ENCODE measurements at places on chromosomes 11 and 22.

DNA sequence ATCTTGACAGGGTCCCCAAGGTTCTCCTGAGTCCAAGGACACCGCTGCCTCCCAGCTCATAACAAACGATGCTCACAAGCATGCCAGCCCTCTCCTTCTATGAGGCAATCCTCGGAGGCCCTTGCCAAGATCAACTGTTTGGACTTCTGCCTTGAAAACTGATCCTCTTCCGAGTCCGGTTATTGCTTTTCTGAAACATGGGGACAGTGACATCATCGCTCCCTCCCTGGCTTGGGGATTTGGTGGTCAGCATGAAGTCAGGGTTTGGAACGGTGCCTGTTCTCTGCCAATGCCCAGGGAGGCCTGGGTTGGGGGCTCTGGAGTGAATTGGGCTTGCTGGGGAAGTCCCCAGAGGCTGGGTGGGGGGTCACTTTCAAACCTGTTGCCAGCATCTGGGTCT is 149.3 kb downstream of the FBXO7 start:
- DNase-seq: no peak

DNA sequence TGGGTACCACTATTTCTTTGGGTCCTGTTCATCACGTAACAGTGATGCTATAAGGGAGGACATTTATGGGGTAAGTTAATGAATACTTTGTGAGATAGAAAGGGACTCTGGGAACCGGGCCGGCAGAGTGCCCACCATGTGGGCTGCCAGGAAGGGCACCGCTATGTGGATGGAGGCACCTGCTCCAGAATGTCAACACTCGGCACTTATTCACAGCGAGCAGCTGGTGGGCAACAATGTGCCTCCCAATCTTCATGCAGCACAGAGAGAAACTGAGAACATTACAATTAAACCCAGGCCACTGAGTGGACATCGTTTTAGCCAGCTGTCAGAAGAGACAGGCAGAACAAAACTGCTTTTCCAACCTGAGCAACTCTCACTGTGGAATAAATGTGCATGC is 15.8 kb upstream of the ELFN2 start:
- no peak for DNase-seq

- DNase-seq: no peak
Measured at GRCh38 chr11:12810568-12810894, 136.3 kb downstream of the TEAD1 start.

GRCh38 chr22:36387709-36387958 is 133 bp downstream of the MYH9 start:
- DNase-seq: no peak

- peak; percentile 65 for DNase-seq
Measured at GRCh38 chr22:44586999-44587736, 89.1 kb upstream of the RTL6 start.

- no peak for DNase-seq
Measured at GRCh38 chr11:61129639-61130523, 27.6 kb downstream of the CD5 start.

GRCh38 chr11:134642206-134642605 is 230.2 kb upstream of the B3GAT1 start:
- DNase-seq: no peak

GRCh38 chr11:77658213-77659013 is 20.8 kb upstream of the CLNS1A start:
- DNase-seq: no peak

DNA sequence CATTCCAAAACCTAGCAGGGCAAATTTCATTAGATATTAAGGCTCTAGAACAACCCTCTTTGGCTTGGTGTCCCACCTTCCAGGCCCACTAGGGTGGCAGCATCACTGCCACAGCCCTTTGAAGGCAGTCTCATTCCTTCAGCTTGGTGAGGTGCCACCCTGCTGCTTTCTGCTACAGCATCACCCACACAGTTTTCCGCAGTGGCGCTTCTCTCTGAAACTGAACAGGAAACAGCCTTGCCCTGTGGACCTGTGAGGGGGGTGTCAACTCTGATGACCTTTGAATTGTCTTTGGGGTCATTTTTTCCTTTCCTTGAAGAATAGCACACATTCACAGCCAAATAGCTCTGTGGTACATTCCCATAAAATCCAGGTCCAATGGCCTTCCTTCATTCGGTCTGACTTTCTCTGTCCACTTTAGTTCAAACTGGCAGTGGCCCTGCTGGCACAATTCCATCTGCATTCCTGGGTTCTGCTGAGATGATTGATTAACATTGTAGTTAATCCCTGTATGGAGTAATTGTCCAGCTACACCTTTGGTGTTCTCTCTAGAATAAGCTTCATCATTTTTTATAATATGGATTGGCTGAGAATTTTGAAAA is 251.9 kb upstream of the FAT3 start:
- DNase-seq: no peak

GRCh38 chr22:37010174-37010573 is 9.1 kb downstream of the TST start:
- DNase-seq: no peak

GRCh38 chr22:38697425-38698089 is 3.2 kb downstream of the JOSD1 start:
- DNase-seq: no peak

DNA sequence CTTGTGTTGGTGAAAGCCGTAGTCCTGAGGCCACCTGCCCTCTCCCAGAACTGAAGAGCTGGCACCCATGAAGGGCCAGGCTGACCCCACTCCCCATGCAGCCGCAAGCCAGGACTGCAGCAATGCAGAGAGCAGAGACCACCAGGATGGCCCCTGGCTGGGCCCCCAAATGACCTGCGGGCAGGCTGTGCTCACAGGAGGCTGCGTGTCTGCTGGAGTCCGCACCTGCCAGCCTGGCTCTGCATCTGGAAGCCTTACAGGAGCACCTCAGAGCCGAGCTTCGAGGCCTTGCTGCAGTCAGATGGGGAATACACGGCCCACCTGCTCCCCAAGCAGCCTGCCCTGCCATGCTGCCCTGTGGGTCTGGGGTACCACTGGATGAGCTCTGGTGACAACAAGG is 1336.8 kb downstream of the TBC1D22A start:
- no peak for DNase-seq

GRCh38 chr11:120061036-120061760 is 76.7 kb downstream of the TRIM29 start:
- DNase-seq: peak; percentile 88

DNA sequence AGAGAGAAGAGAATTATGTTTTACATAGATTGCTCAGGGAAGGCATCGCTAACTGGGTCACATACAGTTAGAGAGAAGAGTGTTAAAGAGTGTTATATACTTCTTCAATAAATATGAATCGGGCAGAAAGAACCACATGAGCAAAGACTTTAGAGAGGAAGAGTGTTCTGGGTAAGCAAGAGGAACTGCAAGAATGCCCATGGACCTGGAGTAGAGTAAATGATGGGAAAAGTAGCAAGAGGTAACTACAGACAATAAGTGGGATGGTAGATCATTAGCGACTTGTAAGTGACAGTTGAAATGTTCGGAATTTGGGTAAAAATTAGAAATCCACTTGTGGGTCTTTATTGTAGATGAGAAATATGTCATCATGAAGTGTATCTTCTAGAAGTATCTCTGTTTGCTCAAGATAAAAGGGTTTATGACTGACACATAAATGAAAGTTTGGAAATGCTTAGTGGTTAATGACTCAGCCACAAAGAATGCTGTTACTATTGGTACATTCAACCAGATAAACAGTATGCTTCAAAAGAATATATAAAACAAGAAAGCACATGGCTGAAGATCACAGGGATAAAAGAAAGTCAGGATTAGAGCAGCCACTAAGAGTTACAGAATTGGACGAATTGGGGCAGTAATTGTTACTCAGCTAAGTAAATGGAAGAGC is 229.3 kb downstream of the CASP12 start:
- DNase-seq: no peak

DNA sequence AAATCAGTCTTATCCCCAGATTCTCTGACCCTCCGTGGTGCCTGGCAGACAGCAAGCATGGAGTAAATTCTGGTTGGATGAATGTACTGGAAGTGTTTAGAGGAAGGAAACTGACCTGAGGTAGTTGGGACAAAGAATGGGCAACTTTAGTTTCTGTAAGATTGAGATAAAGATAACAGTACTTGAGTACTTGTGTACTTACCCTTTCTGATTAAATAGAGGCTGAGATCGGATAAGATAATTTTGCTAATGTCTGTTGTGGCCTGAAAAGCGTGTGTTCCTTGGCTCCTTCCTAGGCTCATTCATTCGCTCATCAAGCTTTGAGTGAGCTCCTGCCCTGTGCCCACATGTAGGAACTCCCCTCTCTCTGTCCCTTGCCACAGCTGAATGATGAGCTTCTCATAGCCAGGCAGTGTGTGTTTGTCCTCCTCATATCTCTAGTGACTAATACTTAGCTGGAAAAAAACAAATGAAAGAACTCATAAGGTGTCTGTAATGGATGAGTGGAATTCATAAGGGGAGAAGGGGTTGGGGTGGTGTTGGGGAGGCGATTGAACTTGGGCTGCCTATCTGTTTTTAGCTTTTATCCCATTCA is 118.1 kb downstream of the DBX1 start:
- no peak for DNase-seq

DNA sequence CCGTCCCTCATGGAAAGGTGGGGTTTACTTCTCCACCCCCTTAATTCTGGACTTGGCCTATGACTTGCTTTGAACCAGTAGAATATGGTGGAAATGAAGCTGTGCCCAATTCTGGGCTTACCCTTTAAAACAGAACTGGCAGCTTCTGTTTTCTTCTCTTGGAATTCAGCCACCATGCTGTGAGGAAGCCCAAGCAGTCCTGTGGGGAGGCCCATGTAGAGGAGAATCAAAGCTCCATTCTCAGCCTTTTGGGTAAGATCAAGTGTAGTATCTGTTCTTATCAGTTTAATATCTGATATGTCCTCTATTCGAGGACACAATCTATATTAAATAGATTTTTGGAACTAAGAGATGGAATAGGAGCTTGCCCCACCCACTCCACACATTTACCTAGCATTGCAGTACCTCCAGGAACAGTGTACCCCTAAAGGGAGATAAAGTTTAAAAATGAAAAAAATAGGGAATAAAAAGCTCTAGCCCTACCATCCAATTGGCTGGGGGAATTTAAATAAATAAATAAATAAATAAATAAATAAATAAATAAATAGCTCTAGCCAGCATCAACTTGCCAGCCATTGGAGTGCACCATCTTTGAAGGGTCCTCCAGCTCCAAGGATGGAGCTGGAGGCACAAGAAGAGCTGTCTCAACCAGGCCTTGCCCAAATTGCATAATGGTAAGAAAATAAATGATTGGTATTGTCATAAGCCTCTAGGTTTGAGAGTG is 13.2 kb upstream of the SYVN1 start:
- DNase-seq: no peak

DNA sequence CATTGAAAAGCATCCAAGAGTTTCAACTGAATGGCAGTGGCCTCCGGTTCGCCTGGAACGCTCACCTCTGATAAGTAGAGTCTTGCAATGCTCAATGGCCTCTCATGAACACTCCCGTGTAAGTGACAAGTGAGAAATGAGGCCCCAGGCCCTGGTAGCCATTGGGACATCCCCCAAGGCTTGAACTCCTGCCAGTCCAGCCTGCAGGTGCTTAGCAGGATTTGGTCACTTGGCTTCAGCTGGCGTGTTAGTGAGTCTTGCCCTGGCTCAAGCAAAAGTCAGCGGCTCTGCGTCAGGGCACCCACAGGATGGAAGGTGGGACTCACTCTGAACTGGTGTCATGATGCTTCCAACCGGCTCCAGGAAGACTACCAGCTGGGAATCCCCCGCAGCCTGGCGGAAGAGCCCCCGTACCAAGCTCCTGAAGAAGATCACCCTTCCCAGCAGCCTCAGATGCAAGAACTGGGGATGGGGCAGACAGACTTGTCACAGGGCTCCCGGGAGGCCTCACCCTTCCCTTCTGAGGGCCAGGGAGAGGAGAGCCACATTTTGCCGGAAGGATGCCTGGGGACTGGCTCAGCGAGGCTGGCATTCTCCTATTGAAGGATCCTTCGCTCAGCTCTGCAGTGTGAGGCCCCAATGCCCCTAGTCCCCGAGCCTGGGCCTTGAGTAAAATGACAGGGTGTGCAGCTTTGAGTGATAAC is 19.3 kb downstream of the MB start:
- no peak for DNase-seq

All from DMS79 treated with DMSO at 0.1 percent for 48 hours (cell line).